BJ (cell line): ENCODE measurements at places on chromosomes 13 and 19. TPM values are rescaled to one million over a fixed set of nuclear protein-coding genes. Genes with fewer than 3 reads are reported as not detected.

DNA sequence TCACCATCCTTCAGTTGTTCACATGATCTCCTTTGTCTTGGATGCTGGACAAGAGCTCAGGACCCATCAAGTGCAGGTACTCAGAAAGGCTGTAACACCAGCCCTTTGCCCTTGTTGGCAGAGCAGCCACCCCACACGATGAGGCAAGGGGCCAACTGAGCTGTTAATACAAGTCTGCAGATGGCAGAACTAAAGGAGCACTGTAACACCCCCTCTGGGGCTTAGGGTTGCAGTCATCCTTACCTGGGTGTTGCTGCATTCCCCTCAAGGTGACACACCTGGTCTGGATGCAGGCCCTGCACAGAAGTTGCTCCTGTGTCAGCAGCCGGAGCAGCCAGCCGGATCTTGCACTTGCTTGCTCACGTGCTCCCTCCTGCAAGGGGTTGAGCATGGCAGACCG lies 52.0 kb downstream of the STARD13 start:
- DNase-seq = no peak

DNA sequence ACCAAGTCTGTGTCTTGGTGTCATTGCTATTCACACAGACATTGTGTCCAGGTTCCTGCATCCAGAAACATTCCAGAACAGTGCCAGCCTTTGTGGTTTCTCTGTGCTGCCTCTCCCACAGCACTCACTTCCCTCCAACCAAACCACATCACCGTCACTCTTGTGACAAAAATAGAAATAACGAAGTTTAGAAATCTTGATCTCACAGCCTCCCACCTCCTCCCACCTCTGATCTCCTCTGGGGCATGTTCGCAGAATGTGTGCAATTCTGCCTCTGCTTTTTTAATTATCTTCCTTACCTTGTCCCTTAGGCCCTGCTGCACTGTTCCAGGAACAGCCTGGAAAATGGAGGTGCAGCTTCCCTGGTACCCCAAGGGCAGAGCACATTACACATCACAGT lies 8.7 kb upstream of the SERPINE3 start:
- DNase-seq = no peak

- DNase-seq = no peak
Observed at GRCh38 chr19:31350033-31350692, 927 bp upstream of the TSHZ3 start.

- no peak for DNase-seq
Observed at GRCh38 chr19:48628486-48629296, 8.5 kb downstream of the DBP start.

GRCh38 chr19:43675269-43675879 lies 5.4 kb upstream of the PLAUR start:
- DNase-seq = no peak

DNA sequence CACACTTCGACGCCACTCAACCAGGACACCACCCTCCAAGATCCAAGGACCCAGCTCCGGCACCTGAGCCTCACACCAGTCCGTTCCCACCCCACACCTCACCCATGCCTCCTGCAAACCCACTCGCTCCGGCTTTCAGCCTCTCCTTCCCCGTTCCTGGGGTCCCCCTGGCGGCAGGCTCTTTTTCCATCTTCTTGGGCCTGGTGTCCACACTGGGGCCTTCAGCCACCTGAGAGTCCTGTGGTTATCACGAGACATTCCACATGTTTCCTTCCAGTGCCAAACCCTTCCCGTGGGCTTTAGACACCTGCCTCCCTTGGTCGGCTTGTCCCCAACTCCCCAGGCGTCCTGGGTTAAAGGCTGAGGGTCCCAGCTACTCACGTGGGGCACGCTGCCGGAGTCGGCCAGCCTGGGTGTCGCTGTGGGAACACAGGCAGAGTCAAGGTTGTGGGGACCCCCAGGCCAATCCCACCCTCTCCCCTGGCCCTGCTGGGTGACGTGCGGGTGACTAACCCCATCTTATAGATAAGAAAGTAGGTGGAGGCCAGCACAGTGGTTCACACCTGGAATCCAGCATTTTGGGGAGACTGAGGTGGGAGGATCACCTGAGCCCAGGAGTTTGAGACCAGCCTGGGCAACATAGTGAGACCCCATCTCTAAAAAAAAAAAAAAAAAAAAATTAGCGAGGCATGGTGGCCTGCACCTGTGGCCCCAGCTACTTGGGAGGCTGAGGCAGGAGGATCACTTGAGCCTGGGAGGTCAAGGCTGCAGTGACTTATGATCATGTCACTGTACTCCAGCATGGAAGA lies 1.9 kb downstream of the JSRP1 start:
- no peak for DNase-seq

GRCh38 chr13:50437252-50437651 lies 406.2 kb downstream of the DLEU7 start:
- DNase-seq = no peak

- no peak for DNase-seq
Observed at GRCh38 chr13:97435794-97436193, 1.8 kb downstream of the RAP2A start.

- no peak for DNase-seq
Observed at GRCh38 chr13:80664950-80665349, 324.0 kb upstream of the SPRY2 start.

- no peak for DNase-seq
Observed at GRCh38 chr13:113863524-113864272, at the start of gene GAS6. GAS6 (minus strand) TSS chr13:113864076; CDS start chr13:113863920, 156 bp downstream.

The ADPRHL1 gene
- 0.78 and 1.1 TPM in 2 replicates for polyA plus RNA-seq

The ARGLU1 gene
- polyA plus RNA-seq = 25.6 and 46.3 TPM in 2 replicates
